Ascending aorta (tissue), 2 donors: ENCODE measurements at places on chromosomes 1 and 21.
A peak's percentile ranks its signal among the peaks of the same experiment; 100 is the strongest.

DNA sequence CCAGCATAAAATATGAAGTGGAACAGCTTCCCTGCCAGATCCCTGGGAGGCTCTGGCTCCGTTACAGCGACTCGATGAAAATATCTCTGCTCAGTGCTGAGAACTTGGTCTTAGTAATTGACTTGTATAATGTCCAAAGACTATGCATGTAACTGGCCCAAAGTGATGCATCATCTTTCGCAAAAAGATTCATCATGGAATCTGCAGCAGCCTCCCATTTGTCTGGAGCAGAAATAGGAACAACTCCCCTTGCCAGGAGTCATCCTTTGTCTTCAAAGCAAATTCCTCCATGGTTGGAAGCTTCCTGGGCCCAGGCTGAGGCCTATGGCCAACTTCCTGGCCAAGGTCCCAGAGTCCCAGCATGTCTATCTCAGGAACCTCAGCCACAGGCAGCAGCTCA, 16.9 kb upstream of the SLC6A17 start:
- DNase-seq = no peak

GRCh38 chr1:161987303-161987702, 36.4 kb downstream of the OLFML2B start:
- DNase-seq = no peak

DNA sequence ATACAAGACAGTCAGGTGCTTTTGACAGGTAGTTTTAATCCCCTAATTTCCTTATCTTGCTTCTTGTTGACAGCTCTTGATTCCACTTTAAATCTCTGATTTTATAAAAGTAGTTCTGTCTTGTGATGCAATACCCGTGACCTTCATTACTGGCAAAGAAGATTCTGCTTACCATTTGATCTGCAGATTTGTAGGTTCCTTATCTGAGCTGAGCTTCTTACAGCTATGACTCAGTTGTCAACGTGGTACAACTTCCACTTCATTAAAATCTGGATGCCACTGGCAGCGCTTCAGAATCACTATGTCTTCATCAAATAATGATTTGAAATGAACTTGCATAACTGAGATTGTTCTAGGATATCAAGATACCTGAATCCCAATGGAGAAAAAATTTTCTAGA, 543.6 kb upstream of the B3GALT2 start:
- DNase-seq = no peak

DNA sequence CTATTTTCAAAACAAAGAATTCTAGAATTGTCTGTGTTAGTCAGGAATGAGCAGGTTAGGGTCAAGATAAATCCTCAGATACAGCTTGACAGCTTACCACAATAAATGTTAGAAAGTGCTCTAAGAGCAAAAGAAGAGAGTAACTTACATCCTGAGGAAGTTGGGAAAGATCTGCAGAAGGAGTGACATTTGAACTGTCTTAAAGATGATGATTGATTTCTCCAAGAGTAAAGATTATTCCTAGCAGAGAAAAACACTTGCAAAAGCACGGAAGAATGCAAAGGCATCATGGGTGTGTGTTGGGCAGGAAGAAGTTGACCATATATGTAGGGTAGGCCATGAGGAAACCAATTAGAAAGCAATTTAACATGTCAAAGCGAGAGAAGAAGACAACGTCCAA, 175.4 kb downstream of the LRRC7 start:
- DNase-seq = no peak

DNA sequence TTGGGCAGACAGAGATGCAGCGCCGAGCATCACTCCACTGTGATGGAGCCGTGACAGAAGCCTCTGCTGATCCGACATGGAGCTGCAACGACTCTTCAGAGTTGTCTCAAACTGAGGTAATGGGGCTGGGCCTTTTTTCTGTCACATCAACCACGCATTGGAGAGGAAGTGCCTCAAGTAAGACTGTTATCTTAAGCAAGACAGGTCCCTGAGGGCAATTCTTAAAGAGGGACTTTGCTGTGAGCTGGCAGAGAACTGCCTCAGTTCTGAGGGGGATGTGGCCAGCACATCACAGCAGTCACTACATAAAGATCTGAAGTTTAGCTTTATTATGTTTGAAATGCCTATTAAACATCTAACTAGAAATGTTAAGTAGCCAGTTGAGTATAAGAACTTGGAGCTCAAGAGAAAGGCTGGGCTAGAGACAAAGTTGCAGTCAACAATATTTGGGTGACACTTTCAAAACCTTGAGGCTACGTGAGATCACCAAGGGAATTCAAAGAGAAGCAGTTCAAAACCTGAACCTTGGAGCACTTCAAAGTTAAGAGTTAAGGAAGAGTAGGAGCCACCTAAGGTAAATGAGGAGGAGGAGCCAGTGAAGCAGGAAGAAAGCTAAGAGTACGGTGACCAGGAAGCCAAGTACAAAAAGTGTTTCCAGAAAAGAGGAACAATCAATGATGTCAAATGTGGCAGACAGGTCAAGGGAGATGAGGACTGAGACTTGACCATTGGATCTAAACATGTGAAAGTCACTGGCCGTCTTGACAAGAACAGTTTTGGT, 54.2 kb upstream of the BCL9 start:
- no peak for DNase-seq

DNA sequence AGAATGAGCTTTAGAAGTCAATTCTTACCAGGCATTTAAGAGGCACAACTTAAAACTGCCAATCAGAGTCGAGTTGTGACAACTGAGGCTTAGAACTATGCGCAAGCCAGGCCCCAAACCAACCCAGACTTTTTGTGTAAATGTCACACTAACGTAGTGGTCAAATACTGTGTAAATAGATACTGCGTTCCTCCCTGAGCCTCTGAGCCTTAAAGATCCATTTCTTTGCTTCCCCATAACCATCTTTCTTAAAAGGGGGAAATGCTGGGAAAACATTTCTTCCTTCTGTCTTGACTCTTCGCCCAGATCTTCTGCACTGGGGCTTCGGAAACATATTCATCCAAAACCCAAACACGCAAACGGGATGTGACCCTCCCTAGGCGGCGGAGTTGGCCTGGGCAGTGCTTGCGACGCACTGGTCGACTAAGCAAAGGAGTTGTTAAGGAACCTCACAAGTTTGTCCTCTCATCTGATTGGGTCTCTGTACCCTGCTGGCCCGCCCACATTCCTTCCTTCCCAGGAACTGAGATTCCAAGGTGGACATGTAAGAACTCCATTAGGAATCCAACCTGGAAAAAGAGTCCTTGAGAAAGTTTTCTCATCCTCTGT, 2.6 kb downstream of the ADAMTS5 start:
- DNase-seq = no peak

DNA sequence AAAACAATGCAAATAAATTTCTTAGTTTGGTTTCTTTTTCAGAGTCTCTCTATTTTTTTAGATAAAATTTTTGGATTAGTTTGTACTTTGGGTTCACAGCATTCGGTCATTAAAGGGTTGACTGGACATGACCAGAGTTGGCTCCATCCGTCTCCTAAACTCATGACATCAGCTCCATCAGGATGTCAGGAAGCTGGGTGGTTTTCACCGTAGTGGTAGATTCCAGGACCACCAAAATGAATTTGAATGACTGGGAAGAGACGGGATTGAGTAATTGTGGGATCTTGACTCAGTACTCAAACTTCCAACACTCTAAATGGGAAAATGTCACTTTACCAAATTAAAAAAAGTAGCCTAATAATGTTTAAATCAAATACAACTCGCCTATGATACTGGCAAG, 279.2 kb upstream of the DUSP10 start:
- DNase-seq = no peak

GRCh38 chr1:12078938-12079861, 16.1 kb downstream of the TNFRSF8 start:
- DNase-seq = no peak

DNA sequence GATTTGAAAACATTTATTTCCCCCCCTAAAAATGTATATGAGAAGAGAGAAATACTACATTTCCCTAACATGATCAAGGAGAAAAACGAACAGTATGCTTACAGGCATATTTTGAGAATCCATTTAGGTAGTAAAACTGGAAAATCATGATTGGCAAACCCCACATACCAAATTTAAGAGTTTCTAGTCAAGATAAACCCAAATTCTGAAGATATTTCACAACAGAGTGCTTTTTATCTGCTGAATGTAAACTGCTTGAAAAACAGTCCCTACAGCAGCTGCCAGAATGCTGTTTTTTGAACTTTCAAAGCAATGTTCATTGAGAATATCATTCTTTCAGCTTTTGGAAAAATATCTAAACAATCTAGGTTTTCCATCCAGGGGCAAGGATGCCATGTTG, 31.0 kb downstream of the ASH1L start:
- DNase-seq = no peak

DNA sequence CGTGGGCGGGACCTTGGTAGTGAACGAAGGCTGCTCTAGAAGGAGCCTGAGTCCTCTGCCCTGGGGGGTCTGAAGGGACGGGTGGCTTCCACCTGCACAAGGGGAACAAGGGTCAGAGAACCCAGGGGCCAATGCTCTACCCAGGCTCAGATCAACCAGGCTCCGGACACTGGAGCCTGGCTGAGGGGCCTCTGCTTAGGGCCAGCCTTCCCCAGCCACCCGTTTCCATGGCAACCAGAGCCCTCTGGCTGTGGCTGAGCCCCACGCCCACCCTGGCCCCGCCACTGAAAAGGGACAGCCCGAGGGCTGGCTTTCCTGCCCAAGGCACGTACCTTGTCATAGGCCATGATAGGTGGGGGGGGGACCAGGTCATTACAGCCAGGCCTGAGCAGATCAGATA, 724.6 kb downstream of the PTPRU start:
- DNase-seq = peak; percentile 48

DNA sequence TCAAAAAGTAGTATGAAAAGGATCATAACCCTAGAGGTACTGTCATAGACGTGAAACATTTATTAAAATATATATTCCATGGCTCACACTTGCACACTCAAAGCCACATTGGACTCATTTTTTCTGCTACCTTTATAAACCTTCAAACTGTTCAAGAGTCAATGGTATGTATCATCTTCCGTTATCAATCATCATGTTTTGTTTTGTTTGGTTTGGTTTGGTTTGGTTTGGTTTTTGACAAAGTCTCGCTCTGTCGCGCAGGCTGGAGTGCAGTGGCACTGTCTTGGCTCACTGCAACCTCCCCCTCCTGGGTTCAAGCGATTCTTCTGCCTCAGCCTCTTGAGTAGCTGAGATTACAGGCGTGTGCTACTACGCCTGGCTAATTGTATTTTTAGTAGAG, 1.8 kb downstream of the IFNAR2 start:
- DNase-seq = no peak

GRCh38 chr1:83839566-83840173, 159.3 kb downstream of the TTLL7 start:
- DNase-seq = no peak

- DNase-seq = no peak
These were observed 12.9 kb downstream of the PTPRU start for GRCh38 chr1:29249170-29249691.

- no peak for DNase-seq
These were observed 234.4 kb upstream of the FOXD3 start for GRCh38 chr1:63087966-63088365.

DNA sequence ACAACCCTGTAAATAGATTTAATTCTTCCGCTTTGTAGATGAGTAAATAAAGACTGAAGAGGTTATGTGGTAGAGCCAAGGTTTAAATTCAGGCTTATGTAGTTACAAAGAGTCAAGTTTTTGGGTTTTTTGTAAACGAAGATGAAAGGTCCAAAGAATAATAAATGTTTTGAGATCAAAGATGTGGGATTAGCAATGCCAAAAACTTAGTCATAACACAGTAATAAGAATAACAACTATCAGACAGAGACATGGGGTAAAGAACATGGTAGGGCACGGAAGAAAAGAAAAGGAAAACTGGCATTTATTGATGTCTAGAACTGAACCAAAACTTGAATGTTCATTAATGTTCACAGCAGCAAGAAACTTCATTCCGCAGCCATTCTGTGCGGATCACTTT, 42.9 kb downstream of the EXTL2 start:
- no peak for DNase-seq

DNA sequence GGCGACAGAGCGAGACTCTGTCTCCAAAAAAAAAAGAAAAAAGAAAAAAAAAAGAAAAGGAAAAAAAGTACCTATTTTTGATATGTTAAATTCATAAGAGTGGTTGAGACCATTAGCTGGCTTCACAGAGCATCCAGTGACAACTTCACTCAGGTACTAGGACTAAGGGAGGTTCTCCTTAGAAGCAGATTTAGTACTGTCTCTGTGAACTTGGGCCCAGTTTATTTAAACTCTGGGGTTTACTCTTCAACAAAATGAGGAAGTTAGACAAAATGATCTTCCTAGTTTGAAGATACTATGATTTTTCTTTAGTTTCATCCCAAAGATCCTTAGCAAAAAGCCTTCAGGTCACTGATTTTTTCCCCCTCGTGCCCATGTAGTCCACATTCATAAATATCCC, 21.2 kb downstream of the MACO1 start:
- DNase-seq = no peak

GRCh38 chr1:204997591-204998355, 45.2 kb upstream of the CNTN2 start:
- DNase-seq = no peak

DNA sequence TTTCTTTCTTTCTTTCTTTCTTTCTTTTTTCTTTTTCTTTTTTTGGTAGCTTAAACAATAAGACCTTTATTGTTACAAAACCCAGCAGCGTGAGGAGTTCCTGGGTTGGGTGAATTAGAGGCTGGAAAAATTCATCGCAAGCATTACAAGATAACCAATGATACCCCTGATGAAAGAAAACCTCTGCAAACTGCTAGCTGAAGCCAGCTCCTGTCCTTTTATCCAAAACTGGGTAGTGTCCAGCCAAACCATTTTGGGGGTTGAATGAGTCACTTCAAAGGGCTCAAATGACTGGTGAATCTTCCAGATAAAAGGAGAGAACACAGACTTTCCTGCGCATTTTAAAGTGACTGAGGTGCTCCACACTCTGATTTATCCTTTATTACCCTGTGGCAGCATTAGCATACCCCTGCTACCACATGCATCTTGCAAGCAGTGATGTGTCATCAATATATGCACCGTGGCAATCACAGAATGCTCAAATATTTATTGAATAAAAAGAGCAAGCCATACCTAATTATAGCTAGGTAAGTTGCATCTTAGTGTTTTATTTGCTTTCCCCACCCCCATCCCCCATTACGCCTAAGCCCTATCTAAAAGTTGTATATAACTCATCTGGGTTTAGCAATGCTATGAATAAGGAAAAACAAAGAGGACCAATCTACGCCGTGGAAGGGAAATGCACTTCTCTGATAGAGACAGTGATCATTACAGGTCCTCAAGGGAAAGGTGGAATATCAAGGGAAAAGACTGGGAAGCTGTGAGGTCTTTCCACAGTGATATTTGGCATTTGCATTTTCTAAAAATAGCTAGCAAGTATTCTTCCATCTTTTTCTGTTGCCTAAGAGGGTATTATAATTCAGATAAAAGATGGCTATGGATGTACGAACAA, 32.4 kb upstream of the CEP350 start:
- DNase-seq = no peak

- no peak for DNase-seq
These were observed 109.1 kb upstream of the LMO4 start for GRCh38 chr1:87219626-87220025.

GRCh38 chr1:34879230-34879629, 19.7 kb upstream of the SMIM12 start:
- DNase-seq = no peak
